Mesenteric fat pad (tissue), 1 donor: ENCODE measurements at places on chromosomes 7 and 10.

GRCh38 chr10:114624951-114625780 is 32.9 kb downstream of the ABLIM1 start:
- no peak for DNase-seq

- no peak for DNase-seq
These were observed 153.3 kb upstream of the INSYN2A start for GRCh38 chr10:127349737-127350136.

DNA sequence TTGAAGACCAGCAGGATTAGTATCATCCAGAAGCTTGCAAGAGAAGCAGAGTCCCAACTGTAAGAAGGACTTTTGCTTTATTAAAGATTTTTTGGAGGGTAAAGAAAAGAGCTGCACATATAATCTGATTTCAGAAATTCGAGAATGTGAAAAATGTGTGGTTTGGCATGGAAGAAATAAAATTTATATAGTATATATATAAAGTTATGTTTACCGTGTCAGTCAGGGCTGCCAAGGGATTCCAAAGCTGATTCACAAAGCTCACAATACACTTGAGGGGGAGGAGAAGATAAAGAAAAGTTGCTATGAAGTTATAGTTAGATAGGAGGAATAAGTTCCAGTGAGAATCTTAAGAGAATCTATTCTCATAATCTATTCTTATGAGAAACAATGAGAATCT is 231.8 kb upstream of the CACNA2D1 start:
- DNase-seq: no peak

GRCh38 chr7:1030444-1031070 is 13.8 kb upstream of the GPR146 start:
- DNase-seq: no peak

DNA sequence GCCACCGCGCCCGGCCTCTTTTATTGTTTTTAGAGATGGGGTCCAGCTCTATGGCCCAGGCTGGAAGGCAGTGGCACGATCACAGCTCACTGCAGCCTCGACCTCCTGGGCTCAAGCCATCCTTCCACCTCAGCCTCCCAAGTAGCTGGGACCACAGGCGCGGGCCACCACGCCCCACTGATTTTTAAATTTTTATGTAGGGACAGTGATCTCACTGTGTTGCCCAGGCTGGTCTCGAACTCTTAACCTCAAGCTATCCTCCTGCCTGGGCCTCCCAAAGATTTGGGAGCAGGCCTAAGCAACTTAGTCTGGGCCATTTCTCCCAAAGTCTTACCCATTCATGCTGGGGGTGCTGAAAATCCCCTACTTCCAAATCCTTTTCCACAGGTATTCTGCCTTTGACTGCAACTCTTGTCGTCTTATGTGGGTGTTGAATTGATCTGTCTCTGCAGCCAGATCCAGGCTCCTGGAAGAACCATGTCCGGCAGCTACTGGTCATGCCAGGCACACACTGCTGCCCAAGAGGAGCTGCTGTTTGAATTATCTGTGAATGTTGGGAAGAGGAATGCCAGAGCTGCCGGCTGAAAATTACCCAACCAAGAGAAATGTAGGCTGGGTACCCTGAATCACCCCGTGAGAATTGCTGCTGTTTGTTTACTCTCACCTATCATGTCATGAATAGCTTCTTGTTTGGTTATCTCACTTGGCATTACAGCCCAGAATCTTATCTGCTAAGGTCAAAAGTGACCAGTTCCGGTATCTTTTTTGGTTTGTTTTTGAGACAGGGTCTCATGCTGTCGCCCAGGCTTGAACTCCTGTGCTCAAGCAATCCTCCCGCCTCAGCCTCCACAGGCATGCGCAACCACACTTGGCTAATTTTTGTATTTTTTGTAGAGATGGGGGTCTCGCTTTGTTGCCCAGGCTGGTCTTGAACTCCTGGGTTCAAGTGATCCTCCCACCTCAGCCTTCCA is 1.1 kb downstream of the ZDHHC4 start:
- DNase-seq: no peak

- DNase-seq: no peak
These were observed 138.9 kb upstream of the PHYHIPL start for GRCh38 chr10:59037506-59037905.

DNA sequence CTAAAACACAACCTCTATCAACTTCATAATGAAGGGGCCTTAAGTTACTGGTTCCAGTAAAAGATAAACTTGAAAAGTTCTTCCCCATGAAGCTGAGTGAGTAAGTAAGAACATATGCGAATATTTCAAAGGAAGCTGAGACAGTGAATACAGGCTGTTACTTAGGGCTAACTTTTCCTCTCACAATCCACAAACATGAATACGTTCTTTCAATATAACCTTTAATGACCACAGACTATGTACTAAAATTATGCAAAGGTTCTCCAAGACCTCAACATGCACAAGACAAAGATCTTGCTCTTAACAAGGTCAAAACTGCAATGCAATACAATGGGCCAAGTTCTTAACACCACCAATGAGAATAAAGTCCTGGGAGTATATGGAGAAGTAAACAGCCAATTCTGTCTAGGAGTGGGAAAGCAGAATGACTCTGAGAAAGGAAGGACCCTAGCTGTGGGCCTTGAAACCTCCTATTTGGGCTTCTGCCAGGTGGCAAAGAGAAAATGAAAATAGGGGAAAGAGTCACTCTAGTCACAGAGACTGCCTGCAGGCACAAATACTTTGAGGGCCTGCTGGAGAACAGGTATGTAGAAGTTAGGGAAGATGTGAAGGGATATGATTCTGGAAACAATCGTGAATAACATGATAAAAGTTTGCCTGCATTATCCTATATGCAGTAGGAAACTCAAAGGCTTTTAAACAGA is 43.7 kb downstream of the OSBPL3 start:
- DNase-seq: no peak

GRCh38 chr10:130020651-130021382 is 56.7 kb upstream of the EBF3 start:
- DNase-seq: no peak

- peak; percentile 41 for DNase-seq
These were observed 435.5 kb downstream of the TCERG1L start for GRCh38 chr10:130875897-130876472.

DNA sequence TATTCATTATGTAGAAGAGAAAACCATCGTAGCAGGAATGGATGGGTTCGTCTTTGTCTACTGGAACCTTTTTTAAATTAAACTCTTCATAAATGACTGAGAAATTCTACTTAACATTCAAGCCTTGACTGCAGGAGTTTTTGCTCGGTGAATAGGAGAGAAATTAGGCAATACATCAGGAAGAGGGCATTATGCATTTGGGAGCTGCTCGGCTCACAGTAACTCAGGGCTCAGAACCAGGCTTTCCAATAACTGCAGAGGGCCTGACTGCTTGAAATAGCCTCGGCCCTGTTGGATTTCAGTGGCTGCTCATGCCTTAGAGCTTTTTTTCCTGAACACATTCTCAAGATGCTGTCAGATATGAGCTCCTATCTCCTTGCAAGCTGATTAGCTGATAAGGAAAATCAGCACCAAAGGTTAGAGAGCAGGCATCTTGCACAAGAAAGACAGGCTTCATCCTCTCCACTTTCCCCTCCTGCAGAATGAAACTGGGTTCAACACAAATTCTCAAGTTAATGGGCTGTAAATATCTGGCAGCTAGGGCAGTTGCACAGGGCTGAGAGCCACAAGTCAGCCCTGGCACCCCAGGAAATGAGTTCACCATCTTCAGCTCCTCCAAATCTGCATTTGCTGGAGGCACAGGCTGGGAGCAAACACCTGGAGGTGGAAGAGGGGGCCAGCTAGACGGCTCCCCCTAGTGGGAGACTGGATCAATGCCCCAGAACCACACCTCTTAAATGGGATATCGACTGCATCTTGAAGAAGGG is 24.3 kb downstream of the TECTB start:
- DNase-seq: no peak

GRCh38 chr7:83827036-83827435 is 178.1 kb upstream of the SEMA3E start:
- DNase-seq: no peak

- DNase-seq: no peak
These were observed at the start of gene GPR141 for GRCh38 chr7:37683246-37684120. TSS of gene GPR141 (plus strand) at chr7:37683766. CDS start at chr7:37740394, 56,628 bp downstream.

DNA sequence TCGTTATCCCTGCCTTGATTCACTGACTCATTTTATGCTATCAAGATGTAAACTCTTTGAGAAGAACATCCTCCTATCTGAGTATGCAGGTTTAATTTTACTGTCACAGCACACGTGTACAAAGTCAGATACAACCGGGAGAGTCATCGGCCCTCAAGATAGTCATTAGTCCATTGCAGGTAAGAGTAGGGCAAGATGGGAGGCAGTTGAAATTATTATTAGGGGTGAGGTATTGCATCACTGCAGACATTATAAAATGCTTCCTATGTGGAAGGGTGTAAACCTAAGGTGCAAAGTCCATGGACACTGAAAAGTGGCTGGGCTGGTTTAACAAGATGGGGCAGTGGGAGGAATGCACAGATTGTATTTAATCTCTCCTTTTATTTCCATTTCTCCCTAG is 113.7 kb downstream of the ARL4A start:
- no peak for DNase-seq

DNA sequence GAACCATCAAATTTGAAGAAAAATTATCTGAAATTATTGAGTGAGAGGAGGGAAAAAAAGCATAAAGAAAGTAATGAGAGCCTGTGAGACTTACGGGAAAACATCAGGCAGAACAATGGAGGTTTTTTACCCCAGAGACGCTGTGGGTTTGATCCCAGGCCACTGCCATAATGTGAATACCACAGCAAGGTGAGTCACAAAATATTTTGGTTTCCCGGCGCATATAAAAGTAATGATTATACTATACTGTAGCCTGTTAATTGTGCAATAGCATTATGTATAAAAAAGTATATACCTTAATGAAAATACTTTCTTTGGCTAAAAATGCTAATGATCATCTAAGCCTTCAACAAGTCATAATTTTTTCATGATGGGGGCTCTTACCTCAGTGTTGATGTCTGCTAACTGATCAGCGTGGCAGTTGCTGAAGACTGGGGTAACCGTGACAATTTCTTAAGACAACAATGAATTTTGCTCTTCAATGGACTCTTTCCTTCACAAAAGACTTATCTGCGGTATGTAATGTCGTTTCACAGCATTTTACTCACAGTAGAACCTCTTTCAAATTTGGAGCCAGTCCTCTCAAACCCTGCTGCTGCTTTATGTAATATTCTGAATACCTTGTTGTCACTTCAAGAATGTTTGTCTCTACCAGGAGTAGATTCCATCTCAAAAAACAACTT is 97.0 kb upstream of the FAM20C start:
- no peak for DNase-seq
